Cardiac septum (tissue), 1 donor: ENCODE measurements at places on chromosomes 16 and 17. TPM values are rescaled to one million over a fixed set of nuclear protein-coding genes. Genes with fewer than 3 reads are reported as not detected.

MGAT5B gene
- total RNA-seq = 0.13 TPM

MMD gene
- total RNA-seq = 12.6 TPM

CHST4 gene
- not detected for total RNA-seq

VAT1L gene
- total RNA-seq = 49.4 TPM

TLCD3B gene
- not detected for total RNA-seq

RBFOX1 gene
- 27.1 TPM for total RNA-seq

PIRT gene
- not detected for total RNA-seq

CRK gene
- total RNA-seq = 43.4 TPM

CRISPLD2 gene
- total RNA-seq = 16.3 TPM

AIPL1 gene
- not detected for total RNA-seq

IQCK gene
- 7.3 TPM for total RNA-seq

TBC1D3C gene
- not detected for total RNA-seq

KRT33A gene
- not detected for total RNA-seq

CDRT15L2 gene
- not detected for total RNA-seq

NXN gene
- 14.3 TPM for total RNA-seq

TPSG1 gene
- not detected for total RNA-seq

SCGB1C2 gene
- not detected for total RNA-seq

HYDIN gene
- total RNA-seq = 2.6 TPM

TSEN54 gene
- 7.7 TPM for total RNA-seq

GNGT2 gene
- 1.2 TPM for total RNA-seq

STH gene
- not detected for total RNA-seq

RSKR gene
- 6.8 TPM for total RNA-seq

KCNAB3 gene
- total RNA-seq = 0.43 TPM

MARVELD3 gene
- total RNA-seq = not detected

FOXJ1 gene
- total RNA-seq = not detected

KRTAP4-1 gene
- total RNA-seq = not detected

KCNG4 gene
- not detected for total RNA-seq

DCTPP1 gene
- 23.1 TPM for total RNA-seq

SDR42E1 gene
- total RNA-seq = 0.22 TPM

RAB11FIP4 gene
- total RNA-seq = 4.9 TPM

PRCD gene
- total RNA-seq = 2.7 TPM

GCGR gene
- not detected for total RNA-seq

TBKBP1 gene
- 11.2 TPM for total RNA-seq

SLC6A2 gene
- total RNA-seq = not detected
